Heart right ventricle (tissue), 16 donors: ENCODE measurements at places on chromosomes 13 and 19. TPM values are rescaled to one million over a fixed set of nuclear protein-coding genes. Genes with fewer than 3 reads are reported as not detected.

GRCh38 chr13:40211586-40211968 lies 454.9 kb downstream of the FOXO1 start:
- no peak for DNase-seq
- H3K4me3 ChIP-seq, result no peak overlapping the region

Gene HIPK4
- total RNA-seq, result not detected

DNA sequence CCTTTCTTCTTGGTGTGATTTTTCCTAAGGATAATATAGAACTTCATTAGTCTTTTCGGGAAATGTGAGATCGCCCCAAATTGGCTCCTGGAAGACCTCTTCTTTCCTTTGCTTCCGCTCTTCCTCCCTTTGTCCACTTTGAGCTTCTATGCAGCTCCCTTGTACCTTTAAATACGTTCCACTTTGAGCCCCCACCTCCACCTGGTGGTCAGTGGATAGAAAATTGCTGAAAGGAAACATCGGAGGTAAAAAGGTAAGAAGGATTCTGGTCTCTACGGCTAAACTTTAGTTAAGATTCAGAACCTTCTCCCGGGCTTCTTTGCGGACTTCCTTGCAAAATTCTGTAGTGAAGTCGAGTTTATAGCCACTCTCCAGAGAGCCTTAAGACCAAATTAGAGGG lies 55.0 kb upstream of the TM9SF2 start:
- H3K36me3 ChIP-seq, result no peaks in the 10 kb centered on the region
- no peak overlapping the region for H3K27ac ChIP-seq
- H3K4me3 ChIP-seq, result no peak overlapping the region
- DNase-seq, result no peak

- no peaks in the 10 kb centered on the region for H3K36me3 ChIP-seq
- peak overlapping the region; percentile 84 for H3K4me3 ChIP-seq
- no peak for DNase-seq
- H3K27ac ChIP-seq, result peak overlapping the region; percentile 94
Observed at GRCh38 chr19:10566658-10567410, 1.0 kb upstream of the KRI1 start.

DNA sequence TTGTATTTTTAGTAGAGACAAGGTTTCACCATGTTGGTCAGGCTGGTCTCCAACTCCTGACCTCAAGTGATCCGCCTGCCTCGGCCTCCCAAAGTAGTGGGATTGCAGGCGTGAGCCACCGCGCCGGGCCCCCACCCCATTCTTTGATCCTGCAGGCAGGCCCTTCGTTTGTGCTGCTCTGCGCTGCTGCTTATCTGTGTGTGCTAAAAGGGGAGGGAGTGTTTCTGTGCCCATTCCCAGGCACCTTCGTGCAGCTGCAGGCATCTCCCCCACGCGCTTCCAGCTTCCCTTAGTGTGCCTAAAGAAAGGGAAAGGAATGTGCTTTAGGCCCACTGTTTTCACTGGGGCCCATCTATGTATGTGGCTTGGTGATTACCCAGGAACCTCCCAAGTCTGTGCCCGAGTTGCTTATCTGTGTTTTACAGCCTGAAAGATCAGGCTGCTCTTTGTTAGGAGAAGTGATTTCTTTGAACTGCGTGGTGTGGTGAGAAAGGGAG lies 27.2 kb downstream of the EPN1 start:
- no peak overlapping the region for H3K4me3 ChIP-seq
- no peak overlapping the region for H3K27ac ChIP-seq
- H3K4me1 ChIP-seq, result no peaks in the 10 kb centered on the region
- no peaks in the 10 kb centered on the region for H3K36me3 ChIP-seq

Gene ZNF628
- total RNA-seq, result 7.5 TPM

DNA sequence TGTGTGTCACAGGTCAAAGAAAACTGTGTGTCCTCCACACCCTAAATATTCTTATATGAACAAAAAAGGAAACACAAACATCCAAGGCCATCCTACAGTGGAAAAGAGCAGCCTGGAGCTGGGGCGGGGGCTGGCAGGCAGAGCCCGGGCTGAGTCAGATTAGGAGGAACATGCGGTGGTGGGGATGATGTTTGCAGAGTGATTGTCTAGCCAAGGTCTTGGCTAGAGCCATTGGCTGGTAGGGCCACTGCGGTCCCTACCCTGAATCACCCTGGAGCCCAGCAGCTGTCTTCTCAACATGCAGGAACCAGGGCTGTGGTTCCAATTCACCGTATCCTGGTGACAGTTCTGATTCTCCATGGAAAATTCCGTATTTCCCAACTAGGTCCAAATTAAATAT lies 439.5 kb downstream of the FGF9 start:
- no peaks in the 10 kb centered on the region for H3K36me3 ChIP-seq
- no peak overlapping the region for H3K27ac ChIP-seq
- H3K4me3 ChIP-seq, result no peak overlapping the region
- peaks cover 5% of the 10 kb centered on the region for H3K4me1 ChIP-seq
- no peak for DNase-seq

Gene MISP
- not detected for total RNA-seq

GRCh38 chr19:54208784-54209057 lies 8.1 kb downstream of the RPS9 start:
- peaks cover 55% of the 10 kb centered on the region for H3K36me3 ChIP-seq
- H3K27ac ChIP-seq, result no peak overlapping the region
- no peak for DNase-seq
- no peak overlapping the region for H3K4me3 ChIP-seq

Gene MAST1
- total RNA-seq, result 0.15 TPM

DNA sequence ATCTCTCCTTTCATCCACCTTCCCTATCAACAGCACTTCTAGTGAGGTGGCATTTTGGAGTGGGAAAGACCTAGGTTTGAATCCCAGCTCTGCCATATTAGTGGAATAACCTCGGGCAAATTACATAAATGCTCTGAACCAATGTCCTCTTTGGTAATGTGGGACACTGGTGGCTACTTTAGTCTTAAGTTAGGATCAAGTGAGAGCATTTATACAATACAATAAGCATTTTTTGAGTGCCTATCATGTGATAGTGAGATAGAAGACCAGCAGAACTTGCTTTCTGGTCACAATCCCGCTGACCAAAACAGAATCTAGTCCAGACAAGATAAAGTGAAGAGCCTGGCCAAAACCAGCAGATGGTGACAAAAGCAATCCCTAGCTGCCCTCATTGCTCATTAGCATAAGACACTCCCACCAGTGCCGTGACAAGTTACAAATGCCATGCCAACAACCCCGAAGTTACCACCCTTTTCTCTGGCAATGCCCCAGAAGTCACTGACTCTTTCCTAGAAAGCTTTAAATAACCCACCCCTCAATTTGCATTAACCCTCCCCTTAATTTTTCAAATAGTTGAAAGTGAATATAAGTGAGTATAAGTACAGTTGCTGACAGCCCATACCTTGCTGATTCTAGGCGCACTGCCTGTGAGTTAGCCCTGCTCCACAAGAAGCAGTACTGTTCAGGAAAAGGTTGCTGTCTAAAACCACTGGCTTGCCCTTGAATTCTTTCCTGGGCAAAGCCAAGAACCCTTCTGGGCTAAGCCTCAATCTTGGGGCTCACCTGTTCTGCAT lies 28.9 kb upstream of the KPNA3 start:
- no peaks in the 10 kb centered on the region for H3K36me3 ChIP-seq
- no peaks in the 10 kb centered on the region for H3K27me3 ChIP-seq
- no peak for DNase-seq
- no peak overlapping the region for H3K27ac ChIP-seq
- H3K4me1 ChIP-seq, result no peaks in the 10 kb centered on the region
